ENCODE measurements at places on chromosomes 2 and 18.

GRCh38 chr18:34947711-34948125 lies 93.5 kb upstream of the MAPRE2 start:
- peak; percentile 38 for DNase-seq

- no peak for DNase-seq
These were observed 22.3 kb downstream of the DCDC2C start for GRCh38 chr2:3725458-3726250.

- no peak for DNase-seq
These were observed 42.4 kb upstream of the GRHL1 start for GRCh38 chr2:9909106-9909505.

GRCh38 chr2:180334514-180334913 lies 327.4 kb upstream of the CWC22 start:
- DNase-seq = no peak

GRCh38 chr2:108165729-108166128 lies 74.0 kb upstream of the SULT1C3 start:
- no peak for DNase-seq

DNA sequence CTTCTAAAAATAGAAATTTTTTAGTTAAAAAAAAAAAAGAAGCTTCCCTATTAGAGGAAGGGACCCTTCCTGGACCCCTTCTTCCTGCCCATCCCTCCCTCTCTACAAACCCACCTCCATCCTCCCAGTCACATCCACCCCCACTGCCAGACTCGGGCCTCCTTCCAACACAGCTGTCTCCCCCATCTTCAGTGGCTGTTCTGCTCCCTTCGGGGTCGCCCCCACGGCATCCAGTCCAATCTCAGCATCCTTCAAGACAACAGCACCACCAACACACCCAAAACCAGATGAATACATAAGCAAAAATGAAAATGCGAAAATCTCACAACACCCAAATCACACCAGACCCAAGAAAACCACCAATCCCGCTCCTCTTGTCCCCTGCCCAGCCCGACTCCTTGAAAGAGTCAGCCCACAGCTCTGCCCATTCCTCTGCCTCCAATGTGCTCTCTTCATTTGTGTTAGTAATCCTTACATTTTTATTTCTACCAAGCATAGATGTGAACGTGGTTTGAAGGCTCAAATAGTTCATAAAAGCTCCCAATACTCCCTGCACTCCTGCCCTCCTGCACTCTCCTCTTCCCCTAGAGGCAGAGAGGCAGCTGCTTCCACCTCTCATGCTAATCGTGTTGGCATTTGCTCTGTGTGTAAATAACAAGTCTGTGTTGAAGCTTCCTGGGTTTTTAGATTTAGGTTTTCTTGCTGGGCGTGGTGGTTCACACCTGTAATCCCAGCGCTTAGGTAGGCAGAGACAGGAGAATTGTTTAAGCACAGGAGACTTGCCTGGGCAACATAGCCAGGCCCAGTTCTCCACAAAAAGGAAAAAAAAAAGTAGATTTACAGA lies 37.0 kb downstream of the MAL start:
- no peak for DNase-seq

- DNase-seq = no peak
These were observed 141.0 kb upstream of the RAB12 start for GRCh38 chr18:8468191-8468590.

GRCh38 chr18:13136056-13136903 lies 82.3 kb upstream of the LDLRAD4 start:
- DNase-seq = peak; percentile 8

- no peak for DNase-seq
These were observed 62.7 kb upstream of the CD302 start for GRCh38 chr2:159860581-159861310.

DNA sequence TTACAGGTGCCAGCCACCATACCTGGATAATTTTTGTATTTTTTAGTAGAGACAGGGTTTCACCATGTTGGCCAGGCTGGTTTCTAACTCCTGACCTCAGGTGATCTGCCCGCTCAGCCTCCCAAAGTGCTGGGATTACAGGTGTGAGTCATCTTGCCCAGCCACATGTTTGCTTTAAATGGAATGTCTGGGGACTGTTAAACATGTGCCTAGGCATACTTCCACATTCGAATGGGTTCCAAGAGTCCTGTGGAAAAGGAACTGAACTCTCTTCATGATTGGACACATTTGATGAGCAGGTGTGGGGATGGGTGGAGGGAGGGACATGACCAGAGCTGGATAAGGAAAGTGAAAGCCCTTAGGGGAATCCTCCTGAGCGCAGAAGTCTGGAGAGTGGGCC lies 58.4 kb upstream of the GREB1L start:
- no peak for DNase-seq

DNA sequence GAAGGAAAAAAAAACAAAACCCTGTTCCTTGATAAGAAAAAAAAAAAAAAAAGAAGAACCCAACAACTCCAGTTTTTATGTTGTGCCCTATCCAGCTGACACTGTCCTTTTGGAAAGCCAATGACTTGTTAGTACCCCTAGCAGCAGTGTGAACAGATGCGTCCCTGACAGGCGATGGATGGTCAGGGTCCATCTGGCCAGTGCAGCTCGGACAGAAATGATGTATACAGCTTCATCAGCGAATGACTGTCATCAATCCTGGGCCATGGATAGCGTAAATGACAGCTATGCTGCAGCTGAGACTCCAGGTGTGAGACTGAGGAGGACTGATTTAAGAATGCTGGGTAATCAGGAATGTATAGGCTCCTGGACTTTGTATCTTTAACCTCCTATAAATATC lies 318.8 kb upstream of the FIGN start:
- DNase-seq = no peak

DNA sequence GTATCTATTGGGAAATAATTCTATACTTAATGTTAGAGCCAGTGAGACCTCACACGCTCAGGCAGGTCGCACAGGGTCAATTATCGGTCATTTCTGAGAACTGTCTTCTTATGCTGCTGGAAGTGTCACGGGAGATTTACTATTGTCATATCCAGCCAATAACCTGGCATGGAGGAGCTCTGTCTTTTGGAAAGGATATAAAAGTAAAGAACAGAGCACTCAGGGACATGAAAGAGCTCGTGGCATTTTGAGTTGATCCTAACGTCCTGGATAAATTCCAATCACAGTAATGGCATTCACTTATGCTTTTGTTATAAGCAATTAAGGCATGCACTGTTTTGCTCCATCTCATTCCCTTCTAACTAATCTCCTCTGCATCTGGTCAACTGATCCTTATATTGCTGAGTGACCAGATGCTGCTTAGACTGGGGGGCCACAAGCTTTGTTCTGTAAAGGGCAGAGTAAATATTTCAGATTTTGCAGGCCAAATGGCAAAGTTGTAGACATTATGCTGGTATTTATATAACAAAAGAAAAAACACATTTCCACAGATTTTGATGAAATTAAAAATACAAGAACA lies 453.5 kb upstream of the SMIM21 start:
- DNase-seq = no peak

DNA sequence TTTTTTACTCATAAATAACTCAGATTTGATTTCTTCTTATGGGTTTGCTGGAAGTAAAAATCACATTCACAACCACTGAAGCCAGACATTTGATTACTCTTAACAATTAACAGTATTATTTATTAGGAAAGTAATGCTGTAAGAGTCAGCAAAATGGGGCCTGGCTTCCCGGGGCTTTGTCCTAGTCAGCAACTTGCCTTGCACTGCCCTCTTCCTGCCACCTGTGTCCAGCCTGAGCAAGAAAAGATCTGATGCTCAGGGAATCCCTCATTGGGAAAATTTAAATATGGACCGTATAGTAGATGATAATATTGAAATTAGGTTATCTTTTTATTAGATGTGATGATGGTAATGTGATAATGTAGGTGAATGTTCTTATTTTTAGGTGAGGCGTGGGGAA lies 30.8 kb upstream of the ACYP2 start:
- DNase-seq = no peak

- no peak for DNase-seq
These were observed 90.1 kb upstream of the KCNJ3 start for GRCh38 chr2:154608438-154608837.

DNA sequence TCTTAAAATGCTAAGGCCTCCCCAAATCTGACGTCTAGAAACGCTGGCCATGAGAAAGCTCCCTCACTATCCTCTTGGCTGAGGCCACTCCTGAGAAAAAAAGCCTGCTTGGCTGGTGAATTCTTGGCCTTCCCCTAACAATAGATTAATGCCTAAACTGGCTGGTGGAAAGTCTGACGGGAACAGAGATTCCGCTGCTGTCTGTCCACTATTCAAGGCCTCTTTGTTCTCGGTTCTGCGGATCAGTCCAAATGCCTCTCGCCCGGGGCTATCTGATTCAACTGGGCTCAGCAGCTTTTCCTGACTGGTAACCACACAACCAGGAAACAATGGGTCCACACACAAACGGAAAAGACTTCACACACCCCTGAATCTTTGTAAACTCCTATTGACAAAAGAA lies 27.2 kb downstream of the PXDN start:
- DNase-seq = no peak

GRCh38 chr2:46723346-46723745 lies 192.3 kb downstream of the MCFD2 start:
- DNase-seq = no peak

DNA sequence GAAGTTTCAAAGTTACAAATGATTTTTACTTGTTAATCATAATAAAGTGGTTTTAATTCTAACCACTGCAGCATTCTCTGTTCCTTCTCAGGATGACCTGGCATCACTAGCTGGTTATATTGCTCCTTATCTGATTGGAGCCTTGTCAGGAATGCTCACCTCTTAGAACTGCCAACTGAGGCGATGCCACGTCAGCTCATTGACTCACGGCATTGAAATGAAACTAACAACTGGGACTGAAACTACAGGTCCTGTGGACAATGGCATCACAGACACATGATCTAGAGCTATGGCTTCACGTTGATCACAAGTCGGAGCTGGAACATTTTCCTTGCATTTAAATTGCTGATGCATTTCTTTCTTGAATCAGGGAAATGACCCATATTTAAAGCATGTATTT lies 54.9 kb upstream of the MAP2 start:
- peak; percentile 90 for DNase-seq

DNA sequence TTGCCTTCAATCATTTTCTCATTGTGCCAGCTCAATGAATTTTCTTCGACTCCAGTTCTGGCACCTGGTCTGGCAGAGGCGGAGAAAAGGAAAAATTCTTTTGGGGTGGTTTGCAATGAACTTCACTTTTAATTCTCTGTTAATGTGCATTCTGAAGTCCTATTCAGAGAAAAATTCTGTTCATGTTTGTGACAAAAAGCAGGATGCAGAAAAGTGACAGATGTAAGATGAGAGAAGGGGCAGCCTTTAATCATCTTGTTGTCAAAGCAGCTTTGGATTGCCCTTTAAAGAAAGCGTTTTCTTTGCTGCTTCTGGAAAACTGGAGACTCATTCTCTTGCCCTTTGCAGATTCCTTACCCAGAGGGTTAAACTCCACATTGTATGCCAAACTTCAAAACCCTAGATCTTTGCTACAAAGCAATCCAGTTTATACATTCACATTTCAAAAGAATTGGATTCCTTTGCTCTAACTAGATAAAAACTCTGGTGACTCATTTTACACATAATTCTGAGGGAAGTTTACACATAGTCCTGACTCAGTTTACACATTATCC lies 94.6 kb upstream of the CAVIN2 start:
- no peak for DNase-seq

- DNase-seq = no peak
These were observed 19.5 kb downstream of the ANKRD30B start for GRCh38 chr18:14767474-14767873.
